ENCODE measurements at places on chromosomes 6 and 20.

GRCh38 chr6:144248476-144249301, 36.4 kb upstream of the UTRN start:
- no peak for DNase-seq

DNA sequence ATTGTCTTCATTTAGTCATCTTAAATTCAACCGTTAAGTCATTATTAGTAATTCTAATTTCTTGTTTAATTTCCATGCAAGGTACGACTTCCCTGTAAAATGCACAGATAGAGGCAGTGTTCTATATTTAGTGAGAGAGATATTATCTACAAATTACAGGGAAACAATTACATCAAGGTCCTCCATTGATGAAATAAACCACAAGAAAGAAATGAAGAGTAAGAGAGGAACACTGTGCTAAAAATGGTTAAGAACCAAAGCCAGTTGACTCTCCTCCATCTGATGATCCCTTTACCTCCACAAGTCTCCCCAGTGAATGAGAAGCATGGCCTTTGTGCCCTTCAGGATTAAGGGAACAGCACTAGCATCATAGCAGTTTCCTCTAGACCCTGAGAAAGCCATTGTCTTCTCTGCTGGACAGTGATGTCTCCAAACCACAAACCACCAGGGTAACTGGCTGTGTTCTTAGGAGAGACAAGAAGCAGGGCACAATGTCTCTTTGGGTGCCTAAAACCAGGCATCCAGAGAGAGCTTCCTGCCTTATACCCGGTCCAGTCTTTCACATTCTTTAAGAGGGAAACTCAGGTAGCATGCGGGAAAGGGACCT, 38.1 kb downstream of the IRF4 start:
- DNase-seq = no peak

DNA sequence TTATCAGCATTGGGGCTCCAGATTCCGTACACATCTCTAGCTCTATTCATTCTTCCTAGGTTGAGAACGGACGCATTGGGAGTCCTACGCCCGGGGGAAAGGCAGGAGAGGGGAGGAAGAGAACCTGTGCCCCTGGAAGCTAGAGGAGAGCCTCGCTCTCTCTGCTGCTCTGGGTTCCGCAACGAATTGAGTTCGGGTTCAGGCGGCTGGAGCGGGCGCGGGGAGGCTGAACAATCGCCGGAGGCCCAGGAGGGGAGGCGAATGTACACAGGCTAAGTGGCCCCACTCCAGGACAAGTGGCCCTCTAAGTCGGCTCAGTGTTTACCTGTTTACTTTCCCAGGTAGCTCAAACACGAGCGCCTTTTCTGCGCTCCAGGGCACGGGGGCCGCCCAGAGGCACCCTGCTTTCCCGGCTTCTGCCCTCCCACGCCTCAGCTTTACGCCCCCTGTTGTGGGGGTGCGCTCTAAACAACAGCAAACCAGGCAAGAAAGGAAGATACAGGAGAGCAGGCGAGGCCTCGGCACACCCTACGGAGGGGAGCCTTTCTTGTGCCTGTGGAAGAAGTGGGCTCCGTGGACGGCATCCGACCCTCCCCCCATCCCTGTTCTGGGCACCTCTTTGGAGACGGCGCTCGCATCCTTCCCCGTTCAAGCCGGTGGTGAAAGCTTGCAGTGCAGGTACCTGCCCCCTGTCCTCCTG, 4.6 kb upstream of the NKX2-2 start:
- DNase-seq = no peak

DNA sequence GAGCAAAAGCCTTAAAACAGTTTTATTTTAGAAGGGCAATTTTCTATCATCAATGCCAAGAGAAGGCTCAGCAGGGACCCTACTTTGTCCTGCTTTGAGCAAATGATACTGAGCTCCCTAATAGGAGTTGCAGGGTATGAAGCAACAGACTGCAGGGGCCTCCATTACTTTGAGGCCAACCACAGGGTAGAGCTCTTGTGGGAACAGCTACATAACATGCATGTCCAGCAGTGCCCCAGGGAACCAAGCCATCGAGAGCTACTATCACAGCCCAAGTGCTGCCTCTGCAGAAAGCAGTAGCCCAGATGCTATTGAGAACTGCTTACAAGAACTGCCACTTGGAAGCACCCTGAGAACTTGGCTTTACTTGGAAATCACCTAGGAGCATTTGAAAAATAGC, 222.1 kb downstream of the LAMA2 start:
- no peak for DNase-seq

- no peak for DNase-seq
Measured at GRCh38 chr20:58294497-58295455, 14.7 kb upstream of the RAB22A start.

DNA sequence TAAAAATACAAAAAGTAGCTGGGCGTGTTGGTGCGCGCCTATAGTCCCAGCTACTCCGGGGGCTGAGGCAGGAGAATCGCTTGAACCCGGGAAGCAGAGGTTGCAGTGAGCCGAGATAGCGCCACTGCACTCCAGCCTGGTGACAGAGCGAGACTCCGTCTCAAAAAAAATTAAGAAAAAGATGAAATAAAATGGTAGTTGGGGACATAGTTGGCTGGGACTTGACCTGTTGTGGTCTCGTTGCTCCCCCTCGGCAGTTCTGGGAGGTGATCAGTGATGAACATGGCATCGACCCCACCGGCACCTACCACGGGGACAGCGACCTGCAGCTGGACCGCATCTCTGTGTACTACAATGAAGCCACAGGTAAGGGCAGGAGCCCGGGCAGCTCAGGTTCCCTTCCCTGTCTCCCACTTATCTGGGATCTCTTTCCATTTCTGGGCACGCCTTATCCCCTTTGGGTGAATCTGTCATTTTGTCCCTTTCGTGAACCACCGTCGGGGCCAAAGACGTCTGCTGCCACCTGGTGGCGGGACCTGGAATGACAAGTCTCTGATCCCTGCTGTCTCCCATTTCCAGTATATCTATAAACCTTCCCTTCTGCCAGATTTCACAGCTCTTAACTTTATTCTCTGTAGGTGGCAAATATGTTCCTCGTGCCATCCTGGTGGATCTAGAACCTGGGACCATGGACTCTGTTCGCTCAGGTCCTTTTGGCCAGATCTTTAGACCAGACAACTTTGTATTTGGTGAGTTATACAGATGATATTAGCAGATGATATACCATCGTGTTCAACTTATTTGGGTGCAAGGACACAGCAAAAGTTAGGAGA, 2.3 kb downstream of the TUBB start:
- DNase-seq = peak; percentile 40

GRCh38 chr6:42627674-42628073, 63.8 kb downstream of the UBR2 start:
- no peak for DNase-seq

- no peak for DNase-seq
Measured at GRCh38 chr20:2305479-2305878, 9.7 kb downstream of the TGM3 start.

- no peak for DNase-seq
Measured at GRCh38 chr6:145247692-145248419, 487.5 kb downstream of the EPM2A start.

DNA sequence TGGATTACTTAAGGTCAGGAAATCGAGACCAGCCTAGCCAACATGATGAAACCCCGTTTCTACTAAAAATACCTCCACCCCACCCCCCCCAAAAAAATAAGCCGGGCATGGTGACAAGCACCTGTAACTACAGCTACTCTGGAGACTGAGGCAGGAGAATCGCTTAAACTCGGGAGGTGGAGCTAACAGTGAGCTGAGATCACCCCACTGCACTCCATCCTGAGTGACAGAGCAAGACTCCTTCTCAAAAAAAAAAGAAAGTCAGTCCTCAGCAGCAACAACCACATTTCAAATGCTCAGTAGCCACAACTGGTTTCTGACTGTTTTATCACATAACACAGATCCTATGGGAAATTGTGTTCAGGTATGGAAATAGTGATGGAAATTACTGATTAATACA, 135.3 kb downstream of the HFE start:
- DNase-seq = no peak

DNA sequence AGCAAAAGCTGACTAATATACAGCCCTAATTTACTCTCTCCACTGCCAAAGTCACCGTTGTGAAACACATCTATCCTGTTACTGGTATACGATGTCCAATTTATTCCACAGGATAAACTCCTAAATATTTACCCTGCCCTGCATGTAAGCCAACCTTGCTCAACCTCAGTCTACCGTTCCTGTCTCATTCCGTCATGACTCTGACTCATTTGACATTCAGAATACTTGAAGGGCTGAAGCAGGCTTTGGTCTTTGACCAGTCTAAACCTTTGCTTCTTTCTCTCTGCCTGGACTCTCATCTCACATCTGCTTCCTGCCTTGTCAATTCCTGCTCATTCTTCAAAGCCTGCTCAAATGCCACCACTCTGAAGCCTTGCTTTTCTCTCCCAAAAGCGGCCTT, 157.5 kb downstream of the SCP2D1 start:
- DNase-seq = no peak

DNA sequence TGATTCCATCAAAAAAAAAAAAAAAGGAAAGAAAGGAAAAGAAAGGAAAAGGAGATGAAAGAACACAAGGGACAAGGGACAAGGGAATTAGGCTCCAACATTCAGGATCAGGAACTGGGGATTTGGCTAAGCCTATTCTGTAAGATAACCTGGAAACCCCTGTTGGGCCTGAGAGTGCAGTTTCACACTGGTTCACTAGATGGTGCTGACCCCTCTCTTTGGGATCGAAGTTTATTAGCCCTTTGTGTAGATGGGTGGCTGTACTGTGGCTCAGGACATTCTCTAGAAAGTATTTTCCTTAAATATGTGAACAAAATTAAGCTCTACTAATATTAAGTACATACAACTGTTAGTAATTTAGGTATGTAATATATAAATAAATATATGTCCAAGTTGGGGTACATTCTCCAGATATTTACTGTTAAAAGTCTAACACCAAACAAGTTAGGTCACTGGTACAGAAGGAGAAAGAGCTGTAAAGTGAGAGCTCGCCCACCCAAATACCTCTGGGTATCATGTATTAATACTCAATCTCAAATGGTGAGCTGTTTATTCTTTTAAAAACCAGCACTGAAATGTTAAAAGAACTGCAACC, 6.3 kb downstream of the OR2A4 start:
- peak; percentile 20 for DNase-seq

DNA sequence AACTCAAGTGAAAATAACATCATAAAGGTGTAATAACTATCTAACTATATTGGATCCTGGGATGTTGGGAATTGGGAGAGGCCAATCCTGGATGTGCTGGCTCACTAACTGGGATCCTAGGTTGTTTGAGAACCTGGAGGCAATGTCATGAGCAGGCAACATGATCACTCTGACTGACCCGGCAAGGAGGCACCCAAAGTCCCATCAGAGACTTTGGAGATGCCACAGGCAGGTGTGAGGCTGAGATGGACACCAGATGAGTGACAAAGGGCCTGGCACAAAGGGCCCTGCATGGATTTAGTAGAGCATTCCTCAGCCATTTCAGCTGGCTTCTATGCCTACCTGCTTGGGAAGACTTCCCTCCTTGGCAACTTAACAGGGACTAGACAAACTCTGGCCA, 38.4 kb upstream of the MYLIP start:
- no peak for DNase-seq

- DNase-seq = no peak
Measured at GRCh38 chr20:21033817-21034216, 72.3 kb downstream of the LINC00237 start.

- peak; percentile 37 for DNase-seq
Measured at GRCh38 chr6:54717849-54718455, 128.6 kb upstream of the FAM83B start.

- no peak for DNase-seq
Measured at GRCh38 chr6:29751480-29751879, 28.2 kb downstream of the HLA-F start.

GRCh38 chr6:1945235-1945832, 300.1 kb downstream of the GMDS start:
- DNase-seq = no peak

GRCh38 chr20:2451939-2452732, 18.5 kb downstream of the SNRPB start:
- peak; percentile 21 for DNase-seq

DNA sequence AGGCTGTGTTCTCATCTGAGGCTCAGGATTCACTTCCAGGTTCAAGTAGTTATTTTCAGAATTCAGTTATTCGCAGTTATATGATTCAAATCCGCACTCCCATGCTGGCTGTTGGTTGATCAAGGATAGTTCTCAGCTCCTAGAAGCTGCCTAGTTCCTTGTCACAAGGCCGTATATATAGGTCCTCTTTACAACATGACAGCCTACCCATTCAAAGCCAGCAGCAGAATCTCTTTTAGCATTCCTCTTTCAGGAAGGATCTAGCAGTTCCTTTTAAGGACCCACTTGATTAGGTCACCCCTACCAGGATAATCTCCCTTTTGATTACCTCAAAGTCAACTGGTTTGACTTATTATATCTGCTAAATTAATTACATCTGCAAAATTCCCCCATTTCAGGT, 23.8 kb upstream of the LAMP5 start:
- DNase-seq = no peak

DNA sequence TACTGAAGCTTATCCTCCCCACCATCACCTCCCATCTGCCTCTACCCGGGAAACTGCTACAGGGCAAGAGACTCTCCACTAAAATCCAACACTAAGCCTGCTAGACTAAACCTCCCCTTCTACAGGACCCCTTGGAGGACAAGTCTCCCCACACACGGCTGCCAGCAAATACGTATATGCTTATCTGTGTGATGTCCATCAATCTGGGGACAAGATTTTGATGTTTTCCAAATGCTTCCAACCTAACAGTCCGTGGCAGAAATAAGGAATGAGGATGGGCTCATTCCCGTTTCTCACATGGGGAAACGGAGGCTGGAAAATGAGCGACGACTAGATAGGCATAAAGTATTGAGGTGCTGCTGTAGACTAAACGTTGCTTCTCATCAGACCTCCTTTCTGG, 1.8 kb downstream of the KCNK5 start:
- DNase-seq = no peak

- DNase-seq = no peak
Measured at GRCh38 chr6:57198926-57199636, 23.0 kb downstream of the RAB23 start.

DNA sequence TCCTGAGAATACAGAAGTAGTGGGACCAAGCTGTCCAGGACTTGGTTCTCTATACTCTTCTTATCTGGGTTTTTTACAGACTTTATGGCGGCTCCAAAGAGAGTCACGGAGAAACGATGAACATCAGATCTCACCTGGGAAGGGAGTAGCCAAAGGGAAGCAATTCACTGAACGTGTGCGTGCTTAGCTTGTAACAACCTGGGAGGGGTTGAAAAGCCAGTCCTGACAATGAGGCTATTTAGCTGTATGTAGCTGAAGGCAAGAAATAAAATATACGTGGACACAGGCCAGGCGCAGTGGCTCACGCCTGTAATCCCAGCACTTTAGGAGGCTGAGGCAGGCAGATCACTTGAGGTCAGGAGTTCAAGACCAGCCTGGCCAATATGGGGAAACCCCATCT, 18.2 kb upstream of the RBL1 start:
- DNase-seq = no peak
